ENCODE measurements at places on chromosomes 3 and 15.

GRCh38 chr3:54936561-54936960, 8.7 kb upstream of the LRTM1 start:
- DNase-seq, result no peak

- DNase-seq, result no peak
These were observed 354.2 kb upstream of the IL12A start for GRCh38 chr3:159634483-159634882.

DNA sequence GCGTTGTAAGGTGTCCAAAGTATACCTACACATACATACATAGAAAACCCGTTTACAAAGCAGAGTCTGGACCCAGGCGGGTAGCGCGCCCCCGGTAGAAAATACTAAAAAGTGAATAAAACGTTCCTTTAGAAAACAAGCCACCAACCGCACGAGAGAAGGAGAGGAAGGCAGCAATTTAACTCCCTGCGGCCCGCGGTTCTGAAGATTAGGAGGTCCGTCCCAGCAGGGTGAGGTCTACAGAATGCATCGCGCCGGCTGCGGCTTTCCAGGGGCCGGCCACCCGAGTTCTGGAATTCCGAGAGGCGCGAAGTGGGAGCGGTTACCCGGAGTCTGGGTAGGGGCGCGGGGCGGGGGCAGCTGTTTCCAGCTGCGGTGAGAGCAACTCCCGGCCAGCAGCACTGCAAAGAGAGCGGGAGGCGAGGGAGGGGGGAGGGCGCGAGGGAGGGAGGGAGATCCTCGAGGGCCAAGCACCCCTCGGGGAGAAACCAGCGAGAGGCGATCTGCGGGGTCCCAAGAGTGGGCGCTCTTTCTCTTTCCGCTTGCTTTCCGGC, 318.6 kb downstream of the FGF12 start:
- peak; percentile 69 for DNase-seq

- DNase-seq, result peak; percentile 89
These were observed 23.2 kb downstream of the RPLP1 start for GRCh38 chr15:69475769-69476358.

GRCh38 chr3:119140466-119140865, 5.5 kb upstream of the TEX55 start:
- DNase-seq, result no peak

- DNase-seq, result peak; percentile 53
These were observed 9.1 kb downstream of the MRPS11 start for GRCh38 chr15:88476635-88477060.

- no peak for DNase-seq
These were observed 299.6 kb downstream of the THSD4 start for GRCh38 chr15:71414853-71415252.

- no peak for DNase-seq
These were observed 33.0 kb upstream of the VILL start for GRCh38 chr3:37957539-37957936.

GRCh38 chr3:35617370-35617769, 22.0 kb upstream of the ARPP21 start:
- no peak for DNase-seq

DNA sequence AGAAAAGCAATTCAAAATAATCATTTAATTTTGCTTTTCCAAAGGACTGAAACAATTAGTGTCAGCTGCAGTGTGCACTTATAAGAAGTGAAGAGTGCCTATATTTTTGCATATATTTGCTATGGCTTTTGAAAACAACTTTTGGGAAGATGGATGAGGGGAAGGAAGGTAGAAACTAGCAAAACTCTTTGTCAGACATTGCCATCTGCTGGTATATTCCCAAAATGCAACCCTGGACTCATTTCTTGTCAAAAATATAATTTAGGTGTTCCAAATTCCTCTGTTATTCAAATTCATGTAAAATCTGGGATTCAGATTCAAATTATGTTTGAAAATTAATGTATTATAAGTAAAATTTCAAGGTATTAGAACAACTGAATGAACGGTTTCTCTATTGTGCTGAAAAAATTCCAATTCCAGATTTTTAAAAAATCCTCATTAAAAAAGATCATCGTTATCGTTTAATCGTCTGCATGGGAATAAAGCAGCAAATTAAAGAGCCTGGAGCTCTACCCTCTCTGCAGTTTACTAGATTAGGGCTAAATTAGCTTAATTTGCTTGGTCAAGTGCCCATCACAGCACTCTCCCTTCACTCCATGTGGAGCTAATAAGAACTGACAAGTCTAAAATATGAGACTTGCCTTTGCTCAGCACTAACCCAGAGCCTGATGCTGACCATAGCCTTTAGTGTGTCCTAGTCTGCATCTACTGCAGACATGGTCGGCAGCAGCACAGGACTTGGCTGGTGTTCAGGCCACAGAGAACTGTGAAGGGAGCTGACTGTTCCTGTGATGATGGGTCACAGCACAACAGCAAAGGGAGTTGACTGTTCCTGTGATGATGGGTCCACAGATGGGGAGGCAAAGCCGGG, 67.9 kb upstream of the MITF start:
- DNase-seq, result peak; percentile 25

GRCh38 chr15:65115086-65115485, at the start of gene UBAP1L:
TSS of gene UBAP1L (minus strand) at chr15:65115200. CDS start at chr15:65106215, 8,985 bp downstream.
- DNase-seq, result no peak

- no peak for DNase-seq
These were observed 32.0 kb downstream of the SELENOT start for GRCh38 chr3:150635076-150635475.

DNA sequence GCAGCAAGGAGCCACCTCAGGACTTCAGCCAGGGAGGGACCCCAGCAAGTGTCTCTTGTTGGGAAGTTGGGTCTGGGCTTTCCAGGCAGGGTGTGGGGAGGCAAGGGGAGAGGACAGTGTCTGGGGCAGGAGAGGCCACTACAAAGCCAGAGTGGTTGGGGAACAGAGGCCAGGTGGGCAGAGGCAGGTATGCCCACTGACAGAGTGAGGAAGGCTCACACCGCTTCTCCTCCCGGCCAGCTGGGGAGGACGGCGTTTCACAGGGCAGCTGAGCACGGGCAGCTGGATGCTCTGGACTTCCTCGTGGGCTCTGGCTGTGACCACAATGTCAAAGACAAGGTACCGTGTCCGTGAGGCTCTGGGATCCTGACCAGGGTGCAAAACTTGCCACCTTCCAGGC, 15.0 kb downstream of the ANKDD1A start:
- DNase-seq, result no peak

- no peak for DNase-seq
These were observed 47.4 kb upstream of the WNT7A start for GRCh38 chr3:13927295-13927694.

Data from HuH-7 (cell line).